ENCODE measurements at places on chromosomes 1 and 21. TPM values are rescaled to one million over a fixed set of nuclear protein-coding genes. Genes with fewer than 3 reads are reported as not detected.

GRCh38 chr1:150563340-150564038, 14.3 kb downstream of the ADAMTSL4 start:
- no peak for DNase-seq

DNA sequence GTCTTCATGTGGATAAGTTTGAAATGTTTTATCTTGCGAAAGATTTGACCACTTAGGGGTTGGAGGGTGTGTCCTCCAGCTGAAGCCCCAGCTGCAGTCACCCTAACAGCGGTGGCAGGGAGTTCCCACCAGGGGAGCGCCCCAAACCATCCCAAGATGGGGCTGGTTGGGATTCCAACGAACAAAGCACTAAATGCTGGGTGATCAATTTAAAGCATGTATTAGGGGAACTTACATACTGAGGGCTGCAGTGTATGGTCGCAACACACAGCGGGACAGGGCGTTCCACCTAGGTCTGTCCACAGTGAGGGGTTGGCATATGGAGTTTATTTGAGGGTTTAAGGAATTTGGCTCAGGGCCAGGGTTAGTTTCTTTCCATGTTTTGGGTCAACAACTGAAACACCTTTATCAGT, 26.3 kb downstream of the SLC37A1 start:
- DNase-seq: peak; percentile 29

DNA sequence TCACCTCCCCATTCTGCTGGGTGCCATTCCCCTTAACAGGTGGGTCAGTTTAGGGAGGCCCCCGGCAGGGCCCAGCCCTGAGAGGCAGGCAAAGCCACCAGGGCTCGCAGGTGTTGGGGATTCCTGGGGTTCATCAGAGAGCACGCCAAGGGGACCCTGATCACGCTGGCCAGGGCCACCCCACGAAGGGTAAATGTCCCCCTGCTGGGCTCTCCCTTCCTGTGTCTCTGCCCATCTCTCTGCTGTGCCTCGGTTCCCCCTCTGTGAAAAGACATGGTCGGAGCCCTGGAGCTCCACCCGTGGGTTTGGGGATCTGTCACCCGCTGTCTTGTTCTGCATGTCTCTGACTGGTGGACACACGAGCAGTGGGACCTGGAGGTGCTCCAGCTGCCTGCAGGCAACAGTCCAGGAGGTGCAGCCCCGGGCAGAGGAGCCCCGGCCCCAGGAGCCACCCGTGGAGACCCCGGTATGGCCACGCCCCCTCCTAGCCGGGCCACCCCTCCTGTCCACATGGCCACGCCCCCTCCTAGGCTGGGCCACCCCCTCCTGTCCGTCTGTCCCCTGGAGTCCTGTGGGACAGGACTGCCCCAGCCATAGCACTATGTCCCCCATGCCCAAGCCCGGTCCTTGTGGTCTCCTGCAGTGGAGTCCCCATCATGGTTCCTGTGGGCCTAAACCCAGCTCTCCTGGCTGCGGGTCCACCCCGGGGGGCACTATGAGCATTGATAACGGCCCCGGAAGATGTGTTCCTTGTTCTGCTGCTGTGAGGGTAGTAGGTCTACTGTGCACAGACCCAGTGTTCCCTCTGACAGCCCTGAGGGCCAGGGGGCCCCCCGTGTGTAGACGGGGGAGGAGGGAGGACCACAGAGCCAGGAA, 6.5 kb downstream of the AIRE start:
- no peak for DNase-seq

- DNase-seq: no peak
Measured at GRCh38 chr1:222912730-222913129, 97.9 kb downstream of the DISP1 start.

DNA sequence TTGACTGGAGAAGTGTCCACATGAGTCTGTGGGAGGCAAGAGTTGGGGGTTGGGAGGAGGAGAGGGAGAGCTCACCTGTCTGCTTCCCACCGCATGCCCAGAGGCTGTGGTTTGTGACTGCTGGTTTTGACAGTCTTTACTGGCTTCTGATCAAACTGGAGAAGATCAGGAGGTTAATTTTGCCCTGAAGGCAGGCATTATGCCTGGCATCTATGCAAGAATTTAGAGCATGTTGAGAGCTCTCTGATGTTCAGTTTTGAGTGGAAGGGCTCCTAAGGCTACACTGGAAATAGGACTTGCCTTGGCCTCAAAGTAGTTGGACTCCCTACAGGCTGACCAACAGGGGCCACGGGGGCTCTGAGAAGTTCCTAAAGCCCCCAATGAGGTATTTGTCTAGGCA, 101.6 kb downstream of the TLR5 start:
- no peak for DNase-seq

- DNase-seq: no peak
Measured at GRCh38 chr1:24850328-24850920, 79.7 kb downstream of the RUNX3 start.

DNA sequence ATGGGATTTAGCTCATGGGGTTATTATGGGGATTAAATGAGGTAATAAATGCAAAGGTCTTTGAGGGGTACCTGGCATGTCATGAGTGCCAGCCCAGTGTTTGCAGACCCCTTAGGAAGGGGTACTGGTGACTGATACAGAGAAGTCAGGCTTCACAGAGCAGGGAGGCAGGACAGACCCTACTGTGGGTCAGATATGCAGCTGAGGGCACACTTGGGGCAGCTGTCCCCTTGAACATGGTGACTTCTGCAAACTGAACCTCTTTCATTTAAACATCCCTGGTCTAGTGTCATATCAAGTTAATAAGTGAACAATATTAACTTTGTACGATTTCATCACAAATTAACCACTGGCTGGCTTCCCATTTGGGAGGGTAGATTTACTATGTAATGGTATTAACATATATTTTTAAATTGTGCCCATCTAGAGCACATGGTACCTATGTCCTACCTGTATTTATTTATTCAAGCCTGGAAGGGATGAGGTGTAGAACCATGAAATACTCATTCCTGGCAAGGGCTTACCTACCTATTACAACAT, 25.9 kb downstream of the STPG1 start:
- no peak for DNase-seq

DNA sequence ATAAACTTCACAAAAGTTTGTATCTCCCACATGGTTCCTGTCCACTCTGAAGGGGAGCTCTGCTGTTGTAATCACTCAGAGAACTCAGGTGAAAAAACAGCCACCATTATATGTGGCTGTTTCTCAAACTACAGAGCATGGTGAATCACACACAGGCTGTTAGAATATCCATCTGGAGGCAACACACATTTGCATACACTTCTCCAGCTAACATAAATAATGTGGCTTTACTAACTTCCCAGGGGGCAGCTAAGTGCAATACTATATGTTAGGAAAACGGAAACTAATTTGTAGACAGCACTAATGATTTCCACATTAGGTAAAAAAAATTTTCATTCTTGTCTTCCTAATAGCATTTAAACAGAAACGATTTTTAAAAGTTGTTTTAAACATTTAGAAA, 49.3 kb downstream of the PTGFR start:
- DNase-seq: no peak

- no peak for DNase-seq
Measured at GRCh38 chr1:152448095-152448494, 34.0 kb upstream of the CRNN start.

DNA sequence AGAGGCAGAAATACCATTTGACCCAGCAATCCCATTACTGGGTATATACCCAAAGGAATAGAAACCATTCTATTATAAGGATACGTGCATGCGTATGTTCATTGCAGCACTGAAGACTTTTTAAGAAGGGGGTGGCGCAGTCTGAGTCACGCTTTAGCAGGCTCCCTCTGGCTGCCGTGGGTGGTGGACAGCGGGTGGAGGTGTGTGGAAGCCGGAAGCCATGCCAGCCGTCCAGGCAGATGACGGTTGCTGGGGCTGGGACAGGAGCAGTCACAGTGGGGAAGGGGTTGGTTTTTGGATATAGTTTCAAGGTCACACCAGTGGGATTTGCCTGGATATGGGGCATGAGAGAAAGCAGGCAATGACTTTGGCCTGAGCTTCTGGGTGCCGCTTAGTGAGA, 270.5 kb downstream of the GRIK3 start:
- DNase-seq: no peak

DNA sequence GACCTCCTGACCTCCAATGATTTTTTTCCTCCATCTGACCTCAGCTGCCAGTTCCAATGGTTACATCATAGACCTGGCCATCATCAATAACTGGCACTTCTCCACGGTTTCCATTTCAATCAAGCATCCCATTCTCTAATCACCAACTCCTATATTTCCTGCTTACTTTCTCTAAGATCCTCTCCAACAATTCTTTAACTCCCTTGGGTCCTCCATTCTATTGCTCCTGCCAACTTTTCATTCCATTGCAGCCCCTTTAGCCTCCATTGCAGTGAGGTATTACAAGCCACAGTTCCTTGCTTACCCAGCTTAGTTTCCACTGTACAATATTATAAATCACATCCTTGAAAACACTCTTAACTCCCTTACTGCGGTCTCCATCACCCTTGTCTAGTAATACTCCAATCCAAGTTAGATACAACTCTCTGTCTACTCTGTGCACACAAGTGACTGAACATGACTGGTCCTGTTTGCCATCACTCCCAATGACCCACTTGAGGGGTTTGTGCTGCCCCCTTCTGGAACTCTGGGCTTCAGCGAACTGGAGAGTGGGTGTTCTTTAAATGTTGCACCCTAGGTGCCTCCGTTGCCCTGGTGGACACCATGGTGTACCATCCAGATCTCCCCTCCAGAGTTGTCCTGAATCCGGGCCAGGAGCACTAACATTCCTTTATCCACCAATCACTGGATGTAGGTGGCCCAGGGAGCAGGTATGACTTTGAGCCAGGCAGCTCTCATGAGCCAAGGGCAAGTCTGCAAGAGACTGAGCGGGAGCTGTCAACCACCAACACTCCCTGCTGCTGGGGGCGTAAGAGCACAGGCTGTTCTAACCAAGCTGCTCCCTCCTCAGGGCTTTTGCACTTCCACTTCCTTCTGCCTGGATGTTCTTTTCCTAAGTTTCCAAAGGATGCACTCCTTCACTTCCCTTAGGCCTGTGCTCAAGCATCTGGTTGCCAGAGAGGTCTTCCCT, 3.7 kb upstream of the FNDC7 start:
- DNase-seq: no peak

GRCh38 chr1:2946999-2947690, 74.1 kb upstream of the ACTRT2 start:
- no peak for DNase-seq

GRCh38 chr1:231072041-231072440, 32.0 kb upstream of the FAM89A start:
- DNase-seq: no peak

- no peak for DNase-seq
Measured at GRCh38 chr1:75768016-75768415, 18.0 kb upstream of the RABGGTB start.

GRCh38 chr1:111234866-111235265, 7.4 kb downstream of the CHI3L2 start:
- DNase-seq: no peak

GRCh38 chr21:45763074-45763473, 119.5 kb downstream of the PCBP3 start:
- no peak for DNase-seq

GRCh38 chr21:32371913-32372314, 20.9 kb downstream of the URB1 start:
- DNase-seq: peak; percentile 71

DNA sequence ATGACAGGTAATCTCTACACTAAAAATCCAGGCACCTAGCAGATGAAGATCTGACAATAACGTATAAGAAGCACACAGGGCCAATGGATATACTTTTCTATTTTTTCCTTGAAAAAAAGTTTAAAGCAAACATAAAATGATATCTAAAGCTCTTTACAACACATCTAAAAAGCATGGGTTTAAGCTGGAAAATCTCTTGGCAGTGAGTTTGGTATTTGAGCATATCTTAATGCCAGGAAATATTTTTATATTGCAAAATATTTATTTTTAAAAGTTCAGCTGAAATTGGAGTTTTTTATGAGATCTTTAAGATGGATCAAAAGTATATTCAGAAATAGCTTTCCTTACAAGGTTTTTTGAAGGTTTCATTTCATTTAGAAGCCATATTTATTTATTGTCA, 40.5 kb downstream of the SLC5A9 start:
- no peak for DNase-seq

- DNase-seq: no peak
Measured at GRCh38 chr1:36658838-36659237, 176.1 kb upstream of the CSF3R start.

DNA sequence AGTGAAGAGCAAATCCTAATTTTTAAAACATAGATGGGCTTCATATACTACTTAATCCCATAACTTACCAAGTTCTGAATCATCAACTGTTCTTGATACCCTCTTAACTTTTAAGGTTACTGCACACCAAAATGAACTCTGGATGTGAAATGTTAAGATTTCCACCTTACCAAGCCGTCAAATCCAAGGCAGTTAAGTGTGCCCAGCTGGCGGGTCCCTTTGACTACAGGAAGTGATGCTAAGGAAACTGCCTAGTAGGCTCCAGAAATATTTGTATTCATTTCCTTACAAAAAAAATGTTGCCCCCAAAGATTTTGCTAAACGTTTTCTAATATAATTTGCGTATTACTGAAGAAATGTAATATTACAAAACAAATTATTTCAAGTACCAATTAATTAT, 10.7 kb downstream of the NRIP1 start:
- no peak for DNase-seq

- DNase-seq: no peak
Measured at GRCh38 chr1:11024874-11025203, 12.4 kb downstream of the TARDBP start.

DNA sequence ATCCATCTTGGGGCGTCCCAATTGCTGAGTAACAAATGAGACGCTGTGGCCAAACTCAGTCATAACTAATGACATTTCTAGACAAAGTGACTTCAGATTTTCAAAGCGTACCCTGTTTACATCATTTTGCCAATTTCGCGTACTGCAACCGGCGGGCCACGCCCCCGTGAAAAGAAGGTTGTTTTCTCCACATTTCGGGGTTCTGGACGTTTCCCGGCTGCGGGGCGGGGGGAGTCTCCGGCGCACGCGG, 282 bp upstream of the SOD1 start:
- no peak for DNase-seq

- no peak for DNase-seq
Measured at GRCh38 chr1:167641786-167642500, 11.9 kb downstream of the RCSD1 start.

- no peak for DNase-seq
Measured at GRCh38 chr21:33115631-33116510, 45.9 kb downstream of the OLIG1 start.

- no peak for DNase-seq
Measured at GRCh38 chr21:41761934-41762635, 4.8 kb downstream of the RIPK4 start.

- no peak for DNase-seq
Measured at GRCh38 chr1:41454406-41454805, 30.1 kb downstream of the EDN2 start.

- DNase-seq: no peak
Measured at GRCh38 chr1:205510308-205510950, 6.0 kb downstream of the CDK18 start.

LEFTY1 gene
- polyA plus RNA-seq: 3.8 TPM

PADI2 gene
- polyA plus RNA-seq: 1.2 TPM

FCMR gene
- polyA plus RNA-seq: 2.6 TPM

AMY1A gene
- polyA plus RNA-seq: not detected
